ENCODE measurements at places on chromosomes 13 and 19. TPM values are rescaled to one million over a fixed set of nuclear protein-coding genes. Genes with fewer than 3 reads are reported as not detected.

- peak; percentile 13 for DNase-seq
Observed at GRCh38 chr19:17706750-17707181, 12.5 kb upstream of the MAP1S start.

- DNase-seq: no peak
Observed at GRCh38 chr19:57946316-57946715, 1.2 kb downstream of the ZNF256 start.

DNA sequence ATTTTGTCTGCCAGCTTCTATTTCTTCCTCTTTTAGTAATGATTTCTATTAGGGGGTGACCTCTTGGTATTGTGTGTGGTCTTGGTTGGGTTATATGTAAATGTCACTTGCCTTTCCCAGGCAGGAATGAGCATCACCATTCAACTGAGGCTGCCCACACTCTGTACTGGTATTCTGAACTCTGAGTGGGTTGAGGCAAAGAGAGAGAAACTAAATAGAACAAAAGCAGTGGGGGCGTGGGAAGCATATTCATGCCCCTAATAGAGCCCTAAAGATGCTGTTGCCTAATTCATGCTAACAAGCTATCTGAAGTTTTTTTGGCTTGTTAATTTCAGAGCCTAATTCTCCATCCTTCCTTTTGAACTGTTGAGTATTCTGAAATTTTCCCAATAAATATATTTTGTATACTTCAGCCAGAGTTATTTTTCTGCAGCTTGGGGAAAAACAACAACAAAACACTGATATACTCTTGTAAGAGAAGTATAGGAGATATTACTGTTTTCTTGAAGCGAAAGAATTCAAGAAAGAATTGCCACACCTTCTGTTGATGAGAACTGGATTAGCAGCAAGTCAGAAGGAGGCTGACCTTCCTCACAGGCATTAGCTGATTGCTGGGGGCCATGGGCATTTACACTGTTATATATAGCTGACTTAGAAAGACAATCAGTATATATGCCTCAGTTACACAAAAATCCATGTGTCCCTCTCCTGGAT lies 315.8 kb upstream of the KLF12 start:
- DNase-seq: no peak

- DNase-seq: no peak
Observed at GRCh38 chr19:41694196-41694595, 6.1 kb upstream of the CEACAM7 start.

- no peak for DNase-seq
Observed at GRCh38 chr19:3672993-3673392, 27.3 kb downstream of the PIP5K1C start.

- no peak for DNase-seq
Observed at GRCh38 chr13:26485288-26485687, 72.2 kb upstream of the WASF3 start.

DNA sequence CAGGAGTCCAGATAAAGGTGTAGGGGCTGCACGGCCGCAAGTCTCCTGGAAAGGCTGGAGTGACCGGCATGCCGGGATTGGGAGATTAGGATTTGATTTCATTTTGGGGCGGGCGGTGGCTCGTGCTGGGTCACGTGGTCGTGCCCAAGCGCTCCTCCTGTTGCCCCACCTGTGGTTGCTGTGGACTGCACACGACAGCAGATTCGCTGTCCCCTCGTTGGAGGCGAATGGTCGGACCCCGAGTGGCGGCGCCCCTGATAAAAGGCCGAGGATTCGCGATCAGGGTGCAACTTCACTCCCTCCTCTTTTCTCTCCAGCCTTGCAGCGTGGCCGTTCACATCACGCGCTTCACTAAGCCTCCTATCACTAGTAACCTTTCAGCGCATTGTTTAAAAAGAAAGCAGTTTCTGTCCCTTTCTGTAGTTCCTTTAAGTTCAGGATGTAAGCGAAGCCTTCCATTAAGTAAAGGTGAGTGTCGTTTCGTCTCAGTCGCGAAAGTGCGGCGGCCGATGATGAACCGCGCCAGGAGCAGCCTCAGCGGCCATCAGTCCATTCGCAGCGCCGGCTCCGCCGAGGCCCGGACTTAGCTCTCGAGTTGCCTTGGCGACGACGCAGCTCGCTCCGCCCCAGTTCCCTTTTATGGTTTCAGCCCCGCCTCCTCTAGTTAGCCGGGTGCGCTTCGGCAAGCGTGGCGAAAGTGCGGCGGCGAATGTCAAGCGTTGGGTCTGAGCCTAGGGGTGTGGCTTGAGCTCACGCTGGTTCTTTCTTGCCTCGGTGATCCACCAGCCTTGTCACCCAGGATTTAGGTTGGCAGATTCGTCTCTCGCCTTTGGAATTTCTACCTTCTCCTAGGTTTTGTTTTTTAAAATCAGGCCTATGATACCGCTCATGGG lies 1.7 kb upstream of the PPP1R37 start:
- DNase-seq: peak; percentile 98

DNA sequence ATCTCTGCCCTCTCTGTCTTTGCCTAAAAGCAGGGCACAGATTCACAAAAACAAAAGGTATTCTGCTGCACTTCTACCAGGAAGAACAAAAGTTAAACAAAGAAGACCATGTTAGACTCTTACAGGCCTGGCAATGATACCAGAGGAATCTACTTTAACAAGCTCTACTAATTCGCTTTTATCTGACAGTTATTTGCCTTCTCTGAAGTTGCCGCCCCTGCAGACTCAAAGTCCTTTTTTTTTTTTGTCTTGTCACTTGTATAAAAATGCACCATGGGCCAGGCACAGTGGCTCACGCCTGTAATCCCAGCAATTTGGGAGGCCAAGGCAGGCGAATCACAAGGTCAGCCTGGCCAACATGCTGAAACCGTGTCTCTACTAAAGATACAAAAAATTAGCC lies 176.5 kb upstream of the UBL3 start:
- no peak for DNase-seq

- DNase-seq: no peak
Observed at GRCh38 chr13:79413521-79413920, 7.5 kb upstream of the RBM26 start.

The PRODH2 gene
- not detected for total RNA-seq

The N4BP2L1 gene
- total RNA-seq: 0.19 TPM

The XAB2 gene
- 37.1 TPM for total RNA-seq

The TCF3 gene
- 150 TPM for total RNA-seq

The ZNF776 gene
- total RNA-seq: 8.3 TPM

The DIS3 gene
- total RNA-seq: 42.4 TPM

Data from LHCN-M2 (cell line).